ENCODE measurements at places on chromosomes 3 and 15.

DNA sequence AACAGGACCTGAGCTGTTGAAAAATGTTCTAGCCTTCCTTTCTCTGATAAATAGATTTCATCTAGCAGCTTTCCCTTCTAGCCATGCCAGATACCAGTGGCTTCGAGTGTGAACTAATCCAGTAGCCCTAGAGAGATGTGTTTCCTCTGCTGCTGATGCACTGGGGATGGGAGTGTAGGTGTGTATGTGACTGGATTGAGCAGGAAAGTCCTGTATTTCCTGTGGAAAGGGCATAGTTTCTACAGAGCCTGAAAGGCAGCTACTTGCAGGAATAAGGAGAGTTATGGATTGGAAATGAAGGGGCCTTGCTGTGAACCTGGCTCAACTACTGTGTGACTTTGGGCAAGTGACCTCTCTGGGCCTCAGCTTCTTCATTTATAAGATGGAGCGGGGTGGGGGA, 8.6 kb downstream of the TIMP4 start:
- DNase-seq = no peak

GRCh38 chr3:187172929-187173328, 24.4 kb upstream of the RTP1 start:
- DNase-seq = no peak

- DNase-seq = no peak
Measured at GRCh38 chr15:77470235-77470634, 49.5 kb downstream of the HMG20A start.

GRCh38 chr3:124364317-124365020, 365.8 kb upstream of the UMPS start:
- no peak for DNase-seq

GRCh38 chr15:38626443-38627050, 61.9 kb upstream of the RASGRP1 start:
- no peak for DNase-seq

GRCh38 chr3:16904423-16905417, 20.0 kb downstream of the PLCL2 start:
- DNase-seq = no peak

DNA sequence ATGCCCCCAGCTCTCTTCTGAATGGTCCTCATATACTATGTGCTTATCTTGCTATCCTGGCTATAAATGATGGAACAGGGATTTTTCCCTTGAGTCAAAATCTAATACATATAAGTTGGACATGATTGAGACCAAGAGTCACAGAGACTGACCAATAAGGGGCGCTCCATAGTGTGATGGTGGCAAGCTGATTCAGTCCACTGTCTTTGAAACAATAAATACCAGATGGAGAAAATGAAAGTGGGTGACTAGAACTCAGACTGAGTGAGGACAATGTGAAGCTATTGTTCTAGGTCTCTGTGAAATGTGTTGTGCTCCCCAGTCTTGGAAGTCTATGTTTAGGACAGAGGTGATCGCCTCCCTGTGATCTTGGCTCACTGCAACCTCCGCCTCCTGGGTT, 10.6 kb upstream of the FSTL1 start:
- DNase-seq = no peak

DNA sequence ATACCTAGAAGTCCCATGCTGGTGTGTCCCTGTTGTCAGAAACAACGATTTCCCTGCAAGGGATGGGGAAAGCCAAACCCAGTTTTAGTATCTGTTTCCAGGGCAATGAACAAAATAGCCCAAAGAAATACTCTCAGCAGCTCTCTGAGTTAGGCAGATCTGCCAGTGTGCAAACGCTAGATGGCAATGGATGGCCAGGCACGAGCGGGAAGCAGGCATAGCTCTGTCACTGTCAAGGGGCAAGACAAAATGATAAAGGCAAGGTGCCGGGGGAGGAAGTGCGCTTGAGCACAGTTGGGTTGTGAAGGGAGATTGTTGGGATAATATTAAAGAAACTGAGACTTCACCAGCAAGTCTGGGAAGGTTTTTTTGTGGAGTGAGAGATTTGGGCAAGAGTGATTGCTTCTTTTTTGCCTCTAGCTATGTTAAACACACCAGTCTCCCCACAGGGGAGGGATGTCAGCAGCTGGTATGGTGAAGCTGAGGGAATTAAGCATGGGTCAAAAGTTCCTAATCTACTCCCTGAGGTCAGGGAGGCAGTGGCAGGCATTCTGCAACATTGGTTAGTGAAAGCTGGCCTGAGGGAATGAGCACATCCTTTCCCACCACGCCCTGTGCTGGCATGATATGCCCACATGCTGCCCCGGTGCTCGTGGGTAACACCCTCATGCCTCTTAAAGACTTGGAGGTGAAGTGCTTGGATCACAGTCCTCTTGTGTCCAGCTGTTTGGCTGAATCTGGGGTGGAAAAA, 117.5 kb downstream of the PDCD6IP start:
- DNase-seq = no peak

DNA sequence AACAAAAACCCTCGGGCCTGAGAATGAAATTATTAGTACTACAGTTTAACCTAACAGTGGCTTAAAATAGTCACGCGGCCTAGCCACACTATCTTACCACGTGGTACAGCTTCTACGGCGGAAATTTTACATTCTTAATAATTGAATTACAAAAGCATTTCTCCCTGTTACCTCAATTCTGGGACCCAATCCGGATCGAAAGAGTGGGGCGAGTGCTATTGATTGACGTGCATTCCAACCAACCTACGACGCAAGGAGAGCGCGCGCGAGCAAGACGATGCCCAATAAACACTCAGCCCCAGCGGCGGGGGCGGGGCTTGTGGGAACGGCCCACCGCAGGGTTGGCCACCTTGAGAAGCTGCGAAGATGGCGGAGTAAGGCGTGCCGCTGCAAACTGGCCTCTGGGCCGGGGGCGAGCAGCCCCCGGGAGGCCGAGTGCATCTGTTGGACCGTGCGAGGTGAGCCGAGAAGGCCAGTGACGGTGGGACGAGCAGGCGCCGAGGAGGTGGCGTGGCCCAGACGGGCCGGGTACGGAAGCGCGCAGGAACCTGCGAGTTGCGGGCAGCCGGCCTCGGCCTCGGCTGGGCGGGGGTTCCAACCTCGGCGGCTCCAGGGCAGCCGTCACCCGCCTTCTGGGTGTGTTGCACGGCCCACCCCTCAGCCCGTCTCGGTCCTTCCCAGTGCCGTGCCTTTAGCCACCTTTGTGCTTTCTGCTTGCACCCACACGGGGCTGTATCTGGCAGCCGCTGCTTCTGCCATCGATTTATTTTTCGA, 48.6 kb downstream of the OIP5 start:
- DNase-seq = peak; percentile 98

GRCh38 chr15:52348056-52348745, 52.6 kb upstream of the MYO5C start:
- DNase-seq = peak; percentile 26

- no peak for DNase-seq
Measured at GRCh38 chr3:47961815-47962606, 54.2 kb downstream of the MAP4 start.

DNA sequence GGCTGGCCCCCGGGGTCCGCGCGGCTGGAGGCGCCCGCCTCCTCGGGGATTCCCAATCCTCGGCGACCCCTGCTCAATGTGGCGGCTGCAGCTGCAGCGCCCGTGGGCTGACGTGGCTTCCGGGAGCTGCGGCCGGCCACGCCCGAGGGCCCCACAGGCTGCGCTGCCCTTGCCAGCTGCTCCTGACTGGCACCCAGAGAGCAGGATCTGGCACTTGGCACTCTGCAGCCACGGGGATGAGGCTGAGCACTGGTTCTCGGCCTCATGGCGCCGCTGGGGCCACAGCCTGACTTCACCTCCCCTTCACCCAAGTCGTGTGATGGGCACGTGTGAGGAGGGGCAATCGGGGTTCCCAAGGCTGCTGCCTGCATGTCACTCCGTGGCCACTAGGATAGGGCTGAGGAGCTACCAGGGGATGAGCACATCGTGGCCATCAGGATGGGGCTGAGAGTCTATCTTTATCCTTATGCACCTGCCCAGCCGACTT, 267.8 kb upstream of the FRG2C start:
- DNase-seq = no peak

GRCh38 chr3:44099566-44100297, 142.0 kb upstream of the TOPAZ1 start:
- DNase-seq = no peak

Measured in HTR-8/SVneo (cell line).